Fibroblast of lung (primary cell): ENCODE measurements at places on chromosomes 12 and 14. TPM values are rescaled to one million over a fixed set of nuclear protein-coding genes. Genes with fewer than 3 reads are reported as not detected.
A peak's percentile ranks its signal among the peaks of the same experiment; 100 is the strongest.

BTG1 gene
- total RNA-seq: 13.4 and 18.2 TPM in 2 replicates

REC8 gene
- total RNA-seq: 0.51 and 1.8 TPM in 2 replicates

DNA sequence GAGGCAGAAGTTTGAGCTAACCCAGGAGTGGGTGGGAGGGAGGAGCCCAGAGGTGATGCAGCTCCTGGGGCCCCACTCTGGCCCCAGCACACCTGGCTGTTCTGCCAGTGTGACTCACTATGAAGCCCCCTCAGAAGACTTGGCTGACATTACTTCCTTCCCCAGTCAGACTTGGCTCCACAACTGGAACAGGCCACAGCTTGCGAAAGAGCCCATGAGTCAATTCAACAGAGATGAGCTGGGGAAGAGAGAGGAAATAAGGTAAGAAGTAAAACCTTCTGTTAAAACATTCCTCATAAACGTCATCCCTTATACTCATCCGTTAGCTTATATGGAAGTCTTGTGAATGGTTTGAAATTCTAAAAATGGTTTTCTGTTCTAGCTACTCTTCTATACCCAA, 245.9 kb downstream of the ADAMTS20 start:
- peaks cover 5% of the 10 kb centered on the region for H3K4me1 ChIP-seq
- peak; percentile 99 for DNase-seq
- H3K27me3 ChIP-seq: no peaks in the 10 kb centered on the region
- peak overlapping the region; percentile 29 for H3K27ac ChIP-seq
- no peaks in the 10 kb centered on the region for H3K36me3 ChIP-seq

- no peak for DNase-seq
- no peak overlapping the region for H3K27ac ChIP-seq
- no peaks in the 10 kb centered on the region for H3K4me1 ChIP-seq
- H3K4me3 ChIP-seq: no peak overlapping the region
- H3K27me3 ChIP-seq: no peaks in the 10 kb centered on the region
These were observed 22.2 kb downstream of the MAP4K5 start for GRCh38 chr14:50510157-50510556.
